ENCODE measurements at places on chromosomes 1 and 21.

DNA sequence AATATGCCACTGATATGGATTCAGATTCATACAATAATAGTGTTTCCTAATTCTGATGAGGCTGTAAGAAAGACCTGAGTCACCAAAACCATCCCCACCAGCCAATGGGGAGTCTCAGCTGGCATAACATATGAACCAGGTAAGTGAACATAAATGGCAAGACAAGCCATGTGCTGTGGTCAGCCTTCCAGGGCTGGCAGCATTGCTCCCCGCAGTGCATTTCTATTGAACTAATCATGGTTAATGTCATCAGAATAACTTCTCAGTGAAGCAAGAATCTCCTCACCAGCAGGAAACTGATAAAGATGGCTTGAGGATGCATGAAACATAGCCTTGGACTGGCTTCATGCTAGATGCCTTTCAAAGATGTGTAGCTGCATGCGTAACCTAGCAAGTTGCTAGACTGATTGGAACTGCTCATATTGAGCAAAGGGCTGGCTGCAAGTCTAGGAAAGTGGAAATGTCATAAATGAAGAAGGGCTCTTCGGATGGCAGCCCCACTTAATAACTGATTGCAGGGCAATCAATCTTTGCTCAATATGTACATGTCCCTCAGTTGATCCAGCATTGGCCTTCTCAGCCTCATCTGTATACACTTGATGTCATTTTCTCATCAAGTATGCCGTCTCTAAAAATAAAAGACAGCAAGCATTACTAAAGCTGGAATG lies 88.0 kb downstream of the NTNG1 start:
- DNase-seq = no peak

GRCh38 chr1:248622570-248623001 lies 12.3 kb downstream of the OR2T11 start:
- DNase-seq = peak; percentile 67

DNA sequence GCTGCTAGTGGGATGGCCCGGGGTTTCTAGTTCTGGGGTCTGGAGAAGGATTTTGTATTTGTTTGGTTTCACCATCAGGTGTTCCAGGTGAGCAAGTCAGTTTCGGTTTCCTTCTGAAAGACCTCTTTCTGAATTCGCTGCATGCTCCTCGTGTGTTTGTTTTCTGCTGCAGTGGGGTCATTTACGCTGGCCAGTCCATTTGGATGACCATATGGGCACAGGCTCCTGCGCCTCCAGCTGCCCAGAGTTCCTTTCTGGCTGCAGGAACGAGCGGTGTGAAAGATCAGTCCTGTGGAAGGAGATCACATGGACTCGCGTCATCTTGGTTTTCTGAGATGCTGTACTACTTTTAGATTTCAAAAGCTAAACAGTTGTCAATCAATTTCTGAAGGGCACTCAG lies 83.7 kb upstream of the GCLM start:
- no peak for DNase-seq

GRCh38 chr1:202205523-202206190 lies 12.1 kb downstream of the LGR6 start:
- no peak for DNase-seq

- no peak for DNase-seq
Measured at GRCh38 chr1:209929751-209930150, 8.3 kb upstream of the SYT14 start.

GRCh38 chr1:18783705-18784481 lies 75.6 kb downstream of the TAS1R2 start:
- no peak for DNase-seq

GRCh38 chr1:184806296-184806721 lies 51.7 kb upstream of the EDEM3 start:
- no peak for DNase-seq

DNA sequence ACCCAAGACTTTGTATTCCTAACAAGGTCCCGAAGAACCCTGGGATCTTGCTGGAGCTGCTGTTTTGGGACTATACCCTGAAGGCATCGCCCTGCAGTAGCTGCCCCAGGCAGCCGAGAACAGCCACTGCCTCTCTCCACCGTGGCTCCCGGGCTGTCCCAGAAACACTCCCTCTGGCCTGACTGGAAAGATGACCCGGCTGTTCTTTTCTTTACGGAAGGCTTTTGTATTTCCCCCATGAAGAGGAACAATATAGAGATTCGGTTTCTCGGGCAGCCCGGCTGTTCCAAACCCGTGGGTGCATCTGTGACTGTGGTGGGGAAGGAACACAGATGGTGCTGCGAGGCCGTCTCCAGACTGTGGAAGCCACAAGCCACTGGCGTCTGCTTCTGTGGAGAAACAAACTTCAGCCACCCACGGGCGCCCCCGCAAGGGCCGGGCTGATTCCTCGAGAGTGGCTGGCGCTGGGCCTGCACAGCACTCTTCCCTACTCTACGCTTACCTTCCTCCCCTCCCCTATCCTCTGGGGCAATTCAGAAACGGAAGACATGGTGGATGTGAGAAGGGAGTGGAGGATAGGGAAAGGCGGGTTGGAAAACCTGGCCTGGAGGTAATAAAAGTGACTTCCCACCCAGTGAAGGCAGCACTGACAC lies 33.7 kb upstream of the VASH2 start:
- peak; percentile 21 for DNase-seq

DNA sequence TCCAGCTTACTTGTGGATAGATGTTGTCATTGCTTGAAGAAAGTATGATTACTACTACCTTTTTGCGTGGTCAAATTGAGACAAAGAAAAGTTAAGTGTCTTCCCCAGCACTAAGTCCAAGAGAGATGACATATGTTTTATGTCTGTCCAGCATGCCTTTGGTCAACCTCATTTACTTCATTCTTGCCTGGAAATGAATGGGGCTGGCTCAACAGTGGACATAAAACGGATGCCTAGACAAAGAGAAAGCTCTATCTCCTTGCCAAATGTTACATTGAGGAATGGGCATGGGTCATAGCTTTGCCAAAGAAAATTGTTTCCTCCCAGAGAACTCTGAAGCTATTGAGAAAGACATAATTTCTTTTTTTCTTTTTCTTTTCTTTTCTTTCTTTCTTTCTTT lies 82.4 kb upstream of the PLPPR4 start:
- DNase-seq = no peak

Data from GM20000 (cell line).